ENCODE measurements at places on chromosomes 3 and 15. TPM values are rescaled to one million over a fixed set of nuclear protein-coding genes. Genes with fewer than 3 reads are reported as not detected.

TMEM207 gene
- not detected for total RNA-seq

OR5AC2 gene
- total RNA-seq, result not detected

ZSCAN2 gene
- total RNA-seq, result 15.0 TPM

CDHR4 gene
- not detected for total RNA-seq

PYGO1 gene
- 10.0 TPM for total RNA-seq
